ENCODE measurements at places on chromosomes 2 and 18.

GRCh38 chr18:49944663-49945062, 131.3 kb upstream of the ACAA2 start:
- DNase-seq: peak; percentile 22

- DNase-seq: no peak
Measured at GRCh38 chr2:217356781-217357180, 496.9 kb upstream of the TNP1 start.

GRCh38 chr2:180742801-180743200, 237.6 kb upstream of the UBE2E3 start:
- no peak for DNase-seq

GRCh38 chr18:9835825-9836224, 49.9 kb upstream of the TXNDC2 start:
- DNase-seq: no peak

- DNase-seq: peak; percentile 35
Measured at GRCh38 chr2:81304154-81304830, 999.7 kb upstream of the LRRTM1 start.

- no peak for DNase-seq
Measured at GRCh38 chr2:46332686-46333281, 35.6 kb downstream of the EPAS1 start.

DNA sequence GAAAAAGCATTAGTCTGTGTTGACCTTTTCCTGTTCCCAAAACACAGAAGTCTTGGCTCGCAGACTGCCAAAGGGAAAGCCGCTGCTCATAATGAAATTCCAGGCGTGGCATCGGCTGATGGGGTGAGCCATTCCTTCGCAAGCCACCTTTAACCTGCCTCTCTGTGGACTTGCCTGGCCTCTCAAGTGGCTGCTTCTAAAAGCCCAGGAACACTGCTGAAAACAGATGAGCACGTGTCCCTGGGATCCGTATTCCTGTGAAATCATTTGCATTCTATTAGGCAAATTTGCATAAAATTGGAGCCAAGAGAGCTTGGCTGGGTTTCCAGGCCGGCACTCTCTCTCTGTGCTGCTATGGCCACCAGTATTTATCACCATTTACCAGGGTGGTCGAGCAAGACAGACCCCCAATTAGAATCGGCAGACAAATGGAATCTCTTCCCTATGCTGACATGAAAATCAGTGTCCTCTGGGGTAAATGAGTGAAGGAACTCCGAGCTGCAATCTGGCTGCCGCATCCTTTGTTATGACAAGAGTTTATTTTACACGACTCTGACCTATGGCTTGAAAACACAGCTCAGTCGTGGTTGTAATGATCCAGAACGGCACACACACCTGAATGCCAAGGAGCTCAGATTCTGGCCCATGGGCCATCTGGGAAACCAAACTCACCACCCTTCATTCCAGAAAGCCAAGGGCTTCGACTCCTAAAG, 21.7 kb downstream of the BCL2 start:
- DNase-seq: no peak

DNA sequence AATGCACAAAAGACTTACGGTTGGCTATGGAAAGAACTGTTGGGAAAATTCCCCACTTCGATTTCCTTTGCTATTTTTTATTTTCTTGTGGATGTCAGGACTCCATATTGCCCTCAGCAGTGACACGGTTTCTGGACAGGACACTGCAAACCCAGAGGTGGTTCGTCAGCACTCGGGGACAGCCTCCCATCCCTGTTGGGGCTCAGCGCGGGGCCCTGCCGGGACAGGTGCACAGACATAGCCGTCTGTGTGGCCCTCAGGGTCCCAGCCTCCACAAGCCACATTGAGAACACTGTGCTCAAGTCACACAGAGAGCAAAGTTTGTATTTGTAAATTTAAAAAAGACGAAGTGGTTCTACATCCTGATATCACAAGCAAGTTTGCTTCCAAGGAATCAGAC, 38.7 kb downstream of the MYT1L start:
- no peak for DNase-seq

- DNase-seq: no peak
Measured at GRCh38 chr18:55764386-55764785, 176.4 kb upstream of the TCF4 start.

DNA sequence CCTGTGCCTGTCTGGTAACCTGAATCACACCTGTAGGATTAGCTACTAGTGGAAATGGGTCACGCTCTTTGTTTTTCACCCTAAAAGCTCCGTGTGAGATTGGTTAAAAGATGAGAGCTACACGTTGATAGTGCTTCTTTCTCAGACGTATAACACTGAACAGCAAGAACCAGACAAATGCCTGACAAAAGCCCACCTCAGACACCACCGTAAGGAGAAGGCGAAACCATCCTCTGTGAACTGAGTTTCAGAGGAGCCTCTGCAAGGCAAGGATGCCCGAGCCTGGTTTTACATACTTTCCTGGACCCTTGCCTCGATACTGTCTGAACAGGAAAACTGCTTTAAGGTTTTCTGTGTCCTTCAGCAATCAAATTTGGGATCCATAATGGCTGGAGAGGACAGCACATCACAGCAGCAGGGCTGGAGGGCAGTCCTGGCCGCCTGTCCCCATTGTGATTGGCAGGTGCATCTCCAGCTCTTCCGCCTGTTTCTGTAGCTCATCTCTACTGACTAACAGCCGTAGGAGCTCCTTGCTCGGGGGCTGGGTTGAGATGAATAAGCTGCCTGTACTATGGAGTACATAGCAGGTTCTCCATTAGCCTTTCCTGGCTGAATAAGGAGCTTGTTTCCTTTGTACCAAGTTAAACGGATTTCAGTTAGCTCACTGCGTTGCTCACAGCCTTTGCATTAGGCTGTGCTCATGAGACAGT, 155.5 kb downstream of the MYT1L start:
- DNase-seq: no peak

- no peak for DNase-seq
Measured at GRCh38 chr2:218788529-218789255, 6.7 kb downstream of the CYP27A1 start.

DNA sequence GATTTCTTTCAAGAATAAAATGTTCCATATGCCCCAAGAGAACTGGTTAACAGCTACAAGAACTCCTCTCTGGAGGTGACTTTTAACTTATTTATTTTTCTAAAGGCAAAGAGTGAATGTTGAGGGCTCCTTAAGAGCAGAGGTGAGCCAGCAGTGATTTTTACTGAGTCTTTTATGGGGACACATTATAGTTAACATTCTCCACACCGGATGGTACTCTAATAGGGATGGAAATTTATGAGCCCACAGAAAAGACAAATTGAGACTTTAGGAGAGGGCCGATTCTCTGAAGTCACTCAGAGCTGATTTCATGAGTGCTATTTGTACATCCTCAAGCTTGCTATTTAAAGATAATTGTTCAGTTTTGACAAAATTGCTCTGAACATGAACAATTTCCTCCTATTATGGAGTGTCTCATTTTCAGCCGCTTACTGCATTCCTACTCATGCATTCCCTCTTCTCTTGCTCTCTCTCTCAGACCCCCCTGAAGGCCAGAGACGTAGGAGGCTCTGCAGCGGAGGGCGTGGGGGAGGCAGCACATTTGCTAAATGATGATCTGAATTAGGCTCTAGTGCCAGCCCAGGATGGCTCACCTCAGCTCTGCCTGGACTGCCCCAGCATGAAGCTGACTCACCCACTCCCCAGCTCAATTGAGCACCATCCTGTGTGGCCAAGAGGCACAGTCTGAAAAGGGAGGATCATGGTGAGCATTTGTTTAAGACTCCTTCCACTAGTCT, 5.9 kb upstream of the RPL37A start:
- no peak for DNase-seq

DNA sequence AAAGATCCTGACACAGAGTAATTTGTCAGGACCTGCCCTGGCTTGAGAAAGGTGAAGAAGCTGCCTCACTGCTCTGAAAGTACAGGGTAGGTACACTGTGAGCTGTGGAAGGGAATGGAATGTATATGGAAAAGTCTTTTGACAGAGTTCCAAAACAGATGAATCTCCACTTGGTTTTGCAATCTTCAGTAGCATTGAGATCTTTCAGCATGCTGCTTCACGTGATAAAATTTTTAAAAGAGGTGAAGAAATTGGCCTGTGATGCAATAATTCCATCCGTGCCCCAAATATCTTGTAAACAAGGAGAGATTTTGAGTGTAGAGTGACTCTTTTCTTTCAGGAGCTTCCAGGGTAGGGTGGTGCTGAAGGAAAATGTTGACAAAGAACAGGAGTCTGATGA, 123.1 kb downstream of the OSR1 start:
- DNase-seq: peak; percentile 12

- no peak for DNase-seq
Measured at GRCh38 chr2:105674859-105675541, 69.7 kb upstream of the NCK2 start.

DNA sequence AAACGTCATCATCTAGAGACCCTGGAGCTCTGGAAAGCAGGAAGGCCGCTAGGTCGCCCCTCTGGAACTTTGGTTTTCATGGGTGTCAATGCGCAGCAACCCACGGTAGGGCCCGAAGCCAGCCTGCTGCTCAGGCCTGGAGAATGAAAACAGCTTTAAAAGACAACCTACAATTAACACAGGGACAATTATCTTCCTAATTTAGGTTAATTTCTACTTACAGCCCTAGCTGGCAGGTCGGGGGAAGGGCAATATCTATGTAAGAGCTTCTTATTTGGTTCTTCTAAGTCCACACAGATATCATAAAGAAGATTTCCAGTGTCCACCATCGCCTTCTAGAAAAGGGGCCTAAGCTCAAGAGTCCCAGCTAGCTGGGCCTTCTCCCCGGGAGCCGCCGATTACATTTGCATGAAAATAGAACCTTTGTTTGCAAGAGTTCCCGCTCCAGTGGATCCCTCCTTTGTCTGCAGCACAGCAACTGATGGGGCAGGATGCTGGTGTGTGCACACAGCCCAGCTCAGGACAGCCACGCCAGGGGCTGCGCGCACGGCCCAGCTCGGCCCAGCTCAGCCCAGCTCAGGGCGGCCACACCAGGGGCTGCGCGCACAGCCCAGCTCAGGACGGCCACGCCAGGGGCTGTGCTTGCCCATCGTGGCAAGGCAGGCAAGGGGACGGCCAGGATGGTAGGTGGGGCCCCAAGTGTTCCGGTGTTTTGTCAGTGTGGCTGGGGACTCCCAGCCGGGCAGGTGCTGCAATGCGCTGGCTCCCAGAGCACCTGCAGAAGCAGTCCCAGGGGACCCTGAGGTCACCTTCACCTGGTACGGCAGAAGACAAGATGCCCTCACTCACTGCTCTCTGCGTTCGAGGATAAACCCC, 109.1 kb downstream of the HDAC4 start:
- DNase-seq: no peak

DNA sequence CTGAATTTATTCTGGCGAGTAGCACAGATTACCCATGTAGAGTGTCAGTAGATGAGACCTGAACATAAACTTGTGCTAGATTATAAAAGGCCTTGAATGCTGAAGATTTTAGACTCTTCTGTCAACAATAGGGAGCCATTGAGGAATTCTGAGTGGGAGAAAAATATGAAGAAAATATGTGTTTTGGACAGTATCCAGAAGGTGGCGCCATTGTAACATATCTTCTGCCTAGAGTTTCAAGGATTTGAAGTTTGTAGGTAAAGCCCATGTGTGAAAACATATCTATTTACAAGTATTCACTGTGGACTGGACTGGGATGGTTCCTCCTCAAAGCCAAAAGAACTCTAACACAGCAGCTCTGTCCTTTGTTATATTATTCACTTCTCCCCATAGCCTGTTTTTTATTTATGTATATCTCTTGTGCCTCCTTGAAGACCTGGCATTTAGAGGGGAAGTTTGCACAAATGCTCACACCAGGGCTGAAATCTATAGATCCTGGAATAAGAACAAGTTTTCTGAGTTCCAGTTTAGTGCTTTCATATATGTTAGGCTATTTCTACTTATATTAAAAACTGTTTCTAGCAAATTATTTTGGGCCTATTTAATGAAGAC, 124.9 kb downstream of the RDH14 start:
- no peak for DNase-seq

DNA sequence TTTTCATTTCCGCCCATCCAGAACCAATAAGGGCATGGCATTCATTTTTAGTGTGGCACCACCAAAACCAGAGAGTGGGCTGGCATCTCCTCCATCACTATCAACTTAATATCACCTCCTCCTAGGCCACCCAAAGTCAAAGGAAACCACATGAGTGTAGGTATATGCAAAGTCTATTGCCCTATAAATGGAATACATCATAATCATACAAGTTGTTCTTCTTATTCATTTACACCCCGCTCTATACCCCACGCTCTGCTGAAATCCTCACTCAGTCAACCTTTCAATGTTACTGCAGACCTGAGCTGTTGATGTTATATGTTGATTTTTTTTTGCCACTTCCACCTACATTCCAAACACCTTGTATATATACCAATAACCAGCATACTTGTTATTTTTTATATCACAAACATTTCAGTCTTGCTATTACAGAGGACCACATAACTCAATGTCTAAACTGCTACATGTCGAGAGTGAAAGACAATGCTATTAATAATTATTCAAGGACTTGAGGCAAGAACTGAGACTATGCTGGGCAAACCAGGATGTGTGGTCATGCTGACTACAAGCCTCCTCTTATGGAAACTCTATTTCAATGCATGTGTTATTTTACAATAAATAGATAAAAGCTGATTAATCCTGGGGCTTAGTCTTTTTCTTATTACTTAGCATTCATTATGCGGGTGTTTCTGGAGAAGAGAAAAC, 466.5 kb upstream of the ID2 start:
- DNase-seq: no peak

DNA sequence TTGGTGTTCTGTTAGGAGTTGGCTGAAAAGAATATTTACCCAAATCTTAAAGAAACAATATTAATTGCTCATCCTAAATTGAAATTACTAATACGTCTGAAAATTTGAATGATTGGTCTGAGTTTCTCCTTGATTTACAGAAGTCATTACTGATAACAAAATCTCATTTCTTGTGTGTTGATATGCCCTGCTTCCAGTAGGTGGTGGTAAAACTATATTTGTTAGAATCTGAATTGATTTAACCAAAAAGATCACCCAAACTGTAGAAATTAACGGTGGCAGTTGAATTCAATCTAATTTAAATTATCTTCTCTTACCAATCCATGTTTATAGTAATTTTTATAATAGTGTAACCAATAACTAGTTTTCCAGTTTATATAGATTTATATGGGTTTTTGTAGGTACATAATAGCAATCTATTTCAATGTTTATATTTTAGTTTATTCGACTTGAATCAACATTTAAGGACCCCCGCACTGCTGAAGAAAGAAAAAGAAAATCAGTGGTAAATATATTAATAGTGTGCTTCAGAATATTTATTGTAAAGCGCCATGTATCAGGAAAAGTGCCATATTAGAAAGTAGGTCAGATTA, 38.3 kb downstream of the PAPOLG start:
- DNase-seq: no peak

GRCh38 chr2:229226382-229226781, 44.7 kb downstream of the PID1 start:
- no peak for DNase-seq

DNA sequence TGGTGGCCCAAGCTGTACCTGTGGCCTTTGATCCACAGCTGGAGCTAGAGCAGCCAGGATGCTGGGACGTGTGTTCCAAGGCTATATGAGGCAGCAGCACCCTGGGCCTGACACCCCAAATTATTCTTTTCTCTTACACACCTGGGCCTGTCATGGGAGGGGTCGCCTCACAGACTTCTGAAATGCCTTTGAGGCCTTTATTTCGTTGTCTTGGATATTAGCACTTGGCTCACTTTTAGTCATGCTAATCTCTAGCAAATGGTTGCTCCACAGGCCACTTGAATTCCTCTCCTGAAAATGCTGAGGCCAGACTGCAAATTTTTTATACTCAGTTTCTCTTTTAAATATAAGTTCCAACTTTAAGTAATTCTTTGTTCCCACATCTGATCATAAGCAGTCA, 22.0 kb upstream of the IL1R2 start:
- DNase-seq: no peak

- no peak for DNase-seq
Measured at GRCh38 chr2:72613931-72614330, 211.9 kb downstream of the EXOC6B start.

GRCh38 chr2:142140434-142140845, 9.6 kb upstream of the LRP1B start:
- no peak for DNase-seq

Measured in mucosa of gallbladder (tissue), 1 donor.